ENCODE measurements at places on chromosomes 12 and 14.

DNA sequence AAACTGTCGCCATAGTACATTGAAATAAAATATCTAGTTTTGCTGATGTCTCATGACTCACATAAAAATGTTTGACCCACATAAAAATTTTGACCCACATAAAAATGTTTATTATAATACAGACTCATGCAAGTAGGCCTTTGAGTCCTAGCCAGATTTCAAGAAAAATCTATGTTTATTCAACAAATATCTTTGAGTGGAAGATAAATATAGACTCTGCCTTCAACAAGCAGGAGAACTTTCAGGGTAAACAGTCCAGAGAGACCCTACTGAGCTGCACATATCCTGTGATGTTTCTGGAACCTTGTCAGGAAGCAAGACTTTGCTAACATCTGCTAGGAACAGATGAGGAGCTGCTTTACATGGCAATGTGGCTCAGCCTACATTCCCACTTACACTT lies 283.1 kb downstream of the MDGA2 start:
- no peak for DNase-seq

GRCh38 chr14:56224691-56225681 lies 106.8 kb downstream of the PELI2 start:
- no peak for DNase-seq

DNA sequence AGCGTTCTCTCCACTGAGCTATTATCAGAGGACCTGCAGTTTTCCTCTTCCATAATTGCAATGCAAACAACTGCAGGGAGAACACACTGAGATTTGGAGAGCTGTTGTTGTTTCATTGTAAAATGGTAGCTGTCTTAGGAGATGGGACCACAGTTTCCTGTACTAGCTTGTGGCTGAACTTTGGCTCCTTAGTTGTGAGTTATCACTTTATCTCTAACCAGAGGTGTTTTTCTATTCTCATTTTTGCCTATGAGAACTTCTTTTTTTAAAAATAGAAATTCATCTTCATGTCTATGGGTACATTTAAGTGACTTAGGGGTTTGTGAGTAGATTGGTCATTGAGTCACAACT lies 216.5 kb downstream of the SLC38A4 start:
- no peak for DNase-seq

- DNase-seq = no peak
These were observed 2.2 kb downstream of the NUDT4 start for GRCh38 chr12:93379981-93380361.

DNA sequence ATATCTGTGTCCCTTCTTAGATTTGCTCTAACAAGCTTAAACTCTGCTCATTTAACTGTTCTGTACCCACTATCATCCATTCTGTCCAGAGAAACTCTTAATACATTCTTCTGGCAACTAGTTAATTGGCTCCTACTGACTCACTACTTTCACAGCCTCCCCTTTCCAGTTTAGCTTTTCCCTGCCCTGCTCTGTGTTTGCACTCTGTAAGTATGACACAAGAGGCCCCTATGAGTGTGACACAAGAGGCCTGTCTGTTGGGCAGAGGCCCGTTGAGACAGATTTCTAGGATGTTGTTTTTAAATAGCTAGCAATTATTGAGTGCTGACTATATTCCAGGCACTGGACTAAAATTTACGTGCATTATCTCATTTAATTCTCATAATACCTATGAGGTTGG lies 246.0 kb upstream of the DAAM1 start:
- no peak for DNase-seq

DNA sequence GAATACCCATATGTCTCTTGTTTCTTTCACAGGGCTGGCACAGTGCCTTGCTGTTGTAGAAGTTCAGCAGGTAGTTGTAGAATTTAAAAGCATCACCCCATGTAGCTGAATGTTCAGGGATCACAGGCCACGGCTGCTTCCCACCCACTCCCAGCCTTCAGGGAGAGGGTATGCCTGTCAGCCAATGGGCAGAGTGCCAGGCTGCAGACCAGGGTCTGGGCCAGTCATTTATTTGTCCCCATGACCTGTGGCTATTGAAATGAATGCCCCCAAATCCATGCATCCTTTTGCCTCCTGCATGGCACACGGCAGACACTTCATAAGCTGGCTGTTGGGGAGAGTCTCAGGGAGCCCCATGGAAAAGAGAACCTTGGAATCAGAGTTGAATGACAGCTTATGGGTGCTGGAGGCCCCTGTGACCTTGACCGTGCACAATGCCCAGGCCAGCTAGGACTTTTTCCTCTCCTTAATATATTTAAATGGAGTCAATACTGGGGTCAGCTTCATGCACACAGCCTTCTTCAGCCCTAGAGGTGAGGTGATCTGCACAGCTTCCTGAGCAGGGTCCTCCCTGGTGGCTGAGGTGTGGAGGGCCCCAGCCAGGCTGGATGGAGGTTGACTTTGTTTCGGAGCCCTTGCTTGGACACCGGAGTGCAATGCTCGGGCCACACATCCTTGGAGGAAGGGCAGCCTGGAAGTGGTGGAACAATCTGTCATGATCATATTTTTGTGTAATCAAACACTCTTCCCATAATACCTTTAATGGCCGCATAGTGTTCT lies 45.3 kb downstream of the PRMT8 start:
- no peak for DNase-seq

DNA sequence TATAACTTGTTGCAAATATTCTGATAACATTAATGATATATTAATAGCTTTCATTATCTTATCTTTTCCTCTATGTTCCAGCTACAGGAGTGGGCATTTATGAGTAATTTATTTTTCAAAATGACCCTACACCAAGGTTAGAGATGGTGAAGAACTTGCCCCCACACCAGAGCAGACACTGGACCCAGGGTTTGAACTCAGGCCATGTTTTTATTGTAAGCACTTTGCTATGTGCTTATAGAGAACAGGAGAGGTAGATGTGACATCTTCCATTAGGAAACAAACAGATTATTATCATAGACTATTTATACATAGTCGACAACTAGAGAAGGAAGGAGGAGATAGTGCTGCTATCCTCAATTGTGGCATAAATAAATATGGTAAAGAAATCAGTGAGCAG lies 265.2 kb downstream of the EGLN3 start:
- DNase-seq = no peak

- peak; percentile 63 for DNase-seq
These were observed 2.6 kb downstream of the RTL1 start for GRCh38 chr14:100900837-100901390.

DNA sequence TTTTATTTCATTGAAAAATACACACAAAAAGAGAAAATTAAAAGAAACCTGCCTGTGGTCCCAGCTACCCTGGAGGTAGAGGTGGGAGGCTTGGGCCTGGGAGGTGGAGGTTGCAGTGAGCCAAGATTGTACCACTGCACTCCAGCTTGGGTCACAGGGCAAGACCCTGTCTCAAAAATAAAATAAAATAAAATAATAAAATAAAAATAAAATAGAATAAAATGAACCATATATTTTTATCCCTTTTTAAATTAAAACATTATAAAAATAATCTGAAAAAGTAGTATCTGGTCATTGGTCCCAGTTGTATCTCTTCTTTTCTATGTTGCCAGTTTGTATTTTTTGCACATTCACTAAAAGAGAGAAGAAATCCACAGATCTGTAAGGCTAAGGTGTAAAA lies 16.7 kb upstream of the FAM234B start:
- DNase-seq = no peak

GRCh38 chr12:111174251-111174960 lies 194.5 kb downstream of the PHETA1 start:
- no peak for DNase-seq

DNA sequence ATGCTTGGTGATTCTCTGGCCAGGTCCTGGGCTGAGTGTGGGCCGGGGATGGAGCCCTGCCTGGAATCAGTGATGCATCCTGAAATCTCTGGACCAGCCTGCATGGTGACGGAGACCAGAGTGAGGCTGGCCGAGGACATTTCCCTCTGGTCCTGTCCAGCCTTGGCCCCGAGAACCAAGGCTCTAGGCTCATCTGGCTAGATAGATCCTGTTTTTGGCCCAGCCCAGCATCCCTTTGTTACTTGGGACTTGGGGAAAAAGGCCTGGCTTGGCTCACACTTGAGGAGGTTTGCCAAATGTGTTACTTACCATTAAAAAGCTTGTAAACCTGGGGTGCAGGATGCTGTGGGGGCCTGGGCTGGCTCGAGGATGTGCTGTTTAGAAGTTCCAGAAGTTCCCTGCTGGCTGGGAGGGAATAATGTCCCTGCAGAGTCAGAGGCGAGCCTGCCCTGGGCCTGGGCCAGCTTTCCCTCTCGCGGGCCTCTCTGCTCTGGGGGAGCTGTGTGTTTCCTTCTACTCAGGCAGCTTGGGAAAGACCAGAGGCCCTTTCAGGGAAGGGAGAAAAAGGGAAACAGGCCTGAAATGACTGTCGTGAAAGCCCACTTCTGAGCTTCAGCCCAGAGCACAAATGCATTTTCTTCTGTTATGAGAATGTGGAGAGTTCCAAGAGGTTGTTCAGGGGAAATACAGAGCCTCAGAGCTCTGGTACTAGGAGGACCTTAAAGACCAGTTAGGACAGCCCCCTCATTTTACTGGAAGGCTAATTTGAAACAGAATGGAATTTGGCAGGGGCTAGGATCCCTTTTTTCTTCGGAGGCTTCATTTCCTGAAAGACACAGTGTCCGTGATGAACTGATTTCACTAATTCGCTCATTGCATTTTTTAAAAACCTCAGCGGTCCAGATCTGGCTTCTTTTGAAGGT lies 47.2 kb upstream of the CTDSP2 start:
- peak; percentile 94 for DNase-seq

GRCh38 chr12:3119756-3120601 lies 42.8 kb downstream of the TSPAN9 start:
- DNase-seq = no peak

DNA sequence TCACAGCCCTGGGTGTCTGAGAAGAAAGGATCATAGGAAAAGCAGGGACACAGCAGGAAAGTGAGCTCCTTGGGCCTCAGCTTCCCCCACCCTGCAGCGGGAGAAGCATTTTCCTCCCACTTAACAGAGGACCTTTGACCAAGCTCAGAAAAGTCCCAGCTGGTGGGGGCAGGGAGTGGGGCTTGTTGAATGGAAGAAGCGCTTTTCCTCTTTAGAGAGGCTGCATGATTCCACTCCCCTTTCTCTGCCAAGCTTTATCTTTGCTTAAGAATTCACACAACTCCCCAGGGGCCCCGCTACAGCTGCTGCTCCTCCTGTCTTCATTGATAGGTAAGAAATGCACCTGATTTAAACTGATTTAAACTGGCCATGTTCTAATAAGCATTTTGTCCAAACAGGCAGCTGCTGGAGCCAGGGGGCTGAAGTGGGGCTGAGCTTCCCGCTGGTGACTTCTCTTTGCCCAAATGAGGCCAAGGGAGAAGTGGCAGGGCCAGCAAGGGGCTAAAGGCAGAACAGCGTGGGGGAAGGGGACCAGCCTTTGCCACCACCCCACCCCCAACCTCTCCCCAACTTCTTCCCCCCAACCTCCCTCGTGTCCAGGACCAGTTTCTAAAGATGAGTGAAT lies 1.7 kb upstream of the PAPLN start:
- no peak for DNase-seq

DNA sequence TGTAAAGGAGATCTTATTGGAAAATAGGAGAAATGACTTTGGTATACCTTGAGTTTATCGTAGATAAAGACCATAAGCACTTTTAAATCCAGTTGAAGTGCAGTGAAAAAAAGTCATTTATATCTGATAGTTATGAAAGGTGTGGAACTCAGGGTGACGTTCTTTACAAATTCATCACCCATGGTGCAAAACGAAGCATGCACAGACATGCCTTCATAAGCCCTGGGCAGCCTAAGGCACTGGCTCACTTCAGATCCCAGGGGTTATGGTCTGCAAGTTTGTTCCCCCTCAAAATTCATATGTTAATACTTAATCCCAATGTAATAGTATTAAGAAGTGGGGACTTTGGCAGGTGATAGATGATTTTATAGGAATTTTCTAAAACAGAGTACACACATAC lies 1216.4 kb upstream of the USP15 start:
- DNase-seq = no peak

DNA sequence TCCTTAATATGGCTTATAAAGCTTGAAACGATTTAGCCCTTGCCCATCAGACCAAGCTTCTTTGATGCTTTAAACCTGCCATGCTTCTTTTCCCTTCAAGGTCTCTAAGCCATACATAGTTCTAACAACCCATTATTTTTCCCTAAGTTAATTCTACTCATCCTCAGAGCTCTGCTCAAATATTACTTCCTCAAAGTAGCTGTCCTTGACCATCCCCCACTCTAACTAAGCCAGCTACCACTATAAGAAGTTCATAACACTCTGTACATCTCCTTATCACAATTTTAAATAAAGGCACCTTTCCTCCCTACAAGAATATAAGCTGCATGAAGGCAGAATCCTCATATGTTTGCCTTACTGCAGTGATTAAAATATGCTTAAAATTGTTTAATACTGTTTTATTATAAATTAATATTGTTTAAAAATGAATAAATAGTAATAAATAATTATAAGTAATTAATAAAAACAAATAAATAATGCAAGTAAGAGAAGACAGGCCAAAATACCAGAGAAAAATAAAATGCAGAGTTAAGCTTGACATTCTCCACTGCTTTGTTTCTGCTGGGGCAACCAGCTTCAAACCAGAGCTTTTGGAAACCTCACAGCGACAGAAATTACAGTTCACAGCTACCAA lies 76.8 kb downstream of the NUMB start:
- DNase-seq = no peak

- DNase-seq = no peak
These were observed 282.3 kb upstream of the DIO2 start for GRCh38 chr14:80493620-80494019.

All from sciatic nerve (tissue), 2 donors.